Endothelial cell of umbilical vein (primary cell): ENCODE measurements at places on chromosomes 2 and 18. TPM values are rescaled to one million over a fixed set of nuclear protein-coding genes. Genes with fewer than 3 reads are reported as not detected.
A peak's percentile ranks its signal among the peaks of the same experiment; 100 is the strongest.

The ANKRD62 gene
- not detected in 2 replicates for total RNA-seq

GRCh38 chr2:115294999-115295398, 852.6 kb downstream of the DPP10 start:
- DNase-seq: no peak

The B3GNT7 gene
- total RNA-seq: 1.2 TPM in 2 replicates

The POMC gene
- total RNA-seq: 0.69 and 2.7 TPM in 2 replicates

DNA sequence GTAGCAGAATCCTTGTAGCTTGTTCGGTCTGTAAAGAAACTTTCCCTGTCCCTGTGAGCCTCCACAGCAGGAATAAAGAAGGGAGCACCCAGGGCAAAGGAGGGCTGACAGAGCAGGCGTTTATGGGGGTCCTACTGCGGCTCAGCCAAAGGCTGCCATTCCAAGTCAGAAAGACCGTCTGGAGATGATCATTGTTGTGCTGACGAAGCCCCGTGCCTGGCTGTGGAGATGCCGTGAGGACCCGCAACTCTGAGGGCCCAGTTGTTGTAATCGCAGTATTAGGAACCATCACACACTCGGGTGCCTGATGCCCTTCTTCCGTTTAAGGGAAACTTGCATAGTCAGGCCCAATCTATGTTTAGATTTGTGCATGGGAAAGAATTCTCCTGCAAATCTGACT, 16.9 kb upstream of the VWA3B start:
- no peak for DNase-seq

The PAX8 gene
- 0.22 and 0.28 TPM in 2 replicates for total RNA-seq

DNA sequence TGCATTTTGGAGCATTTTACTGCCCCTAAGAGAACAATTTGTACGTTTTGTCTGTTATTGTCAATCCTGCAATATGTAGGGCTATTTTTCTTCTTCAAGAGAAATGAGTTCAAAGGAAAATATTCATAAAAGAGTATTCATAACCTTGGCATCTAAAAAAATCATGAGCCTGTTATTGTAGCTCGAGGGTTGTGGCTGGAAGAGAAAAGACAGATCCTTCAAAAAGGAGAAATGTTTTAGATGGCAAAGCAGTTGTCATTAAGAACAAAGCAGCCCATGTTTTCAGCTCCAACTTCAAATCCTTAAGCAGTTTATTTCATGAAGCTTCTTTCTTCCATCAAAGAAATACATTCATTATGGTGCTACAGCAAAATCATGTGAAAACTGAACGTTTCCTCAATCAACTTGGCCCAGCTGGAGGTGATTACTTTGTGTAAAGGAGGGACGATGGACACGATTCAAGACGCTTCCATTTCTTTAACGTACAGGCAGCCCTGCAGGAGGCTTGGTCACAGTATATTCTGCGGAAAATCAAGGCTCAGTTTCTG, 31.4 kb downstream of the QPCT start:
- DNase-seq: no peak

GRCh38 chr2:189350540-189351209, 90.6 kb upstream of the WDR75 start:
- peak; percentile 90 for DNase-seq

The LHCGR gene
- not detected in 2 replicates for total RNA-seq

- no peak for DNase-seq
Observed at GRCh38 chr18:31657823-31658669, 26.3 kb downstream of the B4GALT6 start.

The MGAT4A gene
- total RNA-seq: 42.2 and 47.6 TPM in 2 replicates

The OST4 gene
- total RNA-seq: 415 TPM in 2 replicates

- DNase-seq: no peak
Observed at GRCh38 chr2:33365264-33365970, 111.0 kb upstream of the RASGRP3 start.

GRCh38 chr18:59286341-59286740, 13.1 kb upstream of the RAX start:
- no peak for DNase-seq

DNA sequence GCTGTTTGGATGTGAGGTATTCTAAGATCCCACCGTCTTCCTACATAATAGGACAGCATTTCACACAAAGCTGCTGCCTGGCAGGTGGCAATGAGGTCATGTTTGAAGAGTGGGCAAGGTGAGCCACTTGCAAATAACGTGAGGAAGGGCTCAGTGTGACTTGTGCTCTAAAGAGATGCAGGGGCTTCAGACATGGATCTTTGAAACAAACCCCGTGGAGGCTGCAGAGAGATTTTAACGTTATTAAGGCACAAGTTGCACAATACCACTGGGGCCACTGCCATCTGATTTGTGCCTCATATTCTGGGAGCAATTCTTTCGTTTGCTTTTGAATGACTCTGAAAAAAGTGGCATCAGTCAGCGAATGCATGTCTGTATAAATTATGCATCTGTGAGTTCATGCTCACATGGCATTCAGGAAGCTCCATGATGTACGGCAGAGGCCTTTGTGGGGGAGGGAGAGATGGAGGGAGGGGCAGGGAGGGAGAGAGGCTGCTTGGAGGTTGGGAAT, 362.0 kb downstream of the SOX11 start:
- DNase-seq: no peak

DNA sequence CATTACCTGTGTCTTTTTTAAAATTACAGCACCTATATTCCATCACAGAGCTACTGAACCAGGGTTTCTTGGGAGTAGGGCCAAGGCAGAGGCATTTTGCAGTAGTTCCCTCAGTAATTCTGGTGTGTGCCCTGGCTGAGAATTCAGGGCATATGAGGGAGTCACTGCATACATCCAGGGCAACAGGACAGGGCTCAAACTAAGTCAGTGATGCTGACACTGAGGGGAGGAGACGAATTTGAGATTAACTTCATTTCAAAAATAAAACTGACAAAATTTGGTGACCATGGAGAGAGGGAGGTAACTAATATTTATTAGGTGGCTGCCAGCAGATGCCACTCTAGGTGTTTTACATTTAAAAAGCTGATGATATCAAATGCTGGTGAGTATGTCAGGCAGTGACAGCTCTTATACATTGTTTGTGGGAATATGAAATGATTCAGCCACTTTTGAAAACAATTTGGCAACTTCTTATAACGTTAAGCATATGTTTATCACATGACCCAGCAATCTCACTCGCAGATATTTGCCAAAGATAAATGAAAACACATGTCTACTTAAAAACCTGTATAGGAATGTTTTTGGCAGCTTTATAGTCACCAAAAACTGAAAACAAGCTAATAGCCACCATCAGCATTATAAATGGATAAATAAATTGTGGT, 20.3 kb downstream of the STRADB start:
- no peak for DNase-seq

The HDAC4 gene
- 22.5 and 33.0 TPM in 2 replicates for total RNA-seq

The ANKRD30B gene
- total RNA-seq: not detected in 2 replicates

- DNase-seq: no peak
Observed at GRCh38 chr2:31810200-31810917, 200.4 kb downstream of the MEMO1 start.

DNA sequence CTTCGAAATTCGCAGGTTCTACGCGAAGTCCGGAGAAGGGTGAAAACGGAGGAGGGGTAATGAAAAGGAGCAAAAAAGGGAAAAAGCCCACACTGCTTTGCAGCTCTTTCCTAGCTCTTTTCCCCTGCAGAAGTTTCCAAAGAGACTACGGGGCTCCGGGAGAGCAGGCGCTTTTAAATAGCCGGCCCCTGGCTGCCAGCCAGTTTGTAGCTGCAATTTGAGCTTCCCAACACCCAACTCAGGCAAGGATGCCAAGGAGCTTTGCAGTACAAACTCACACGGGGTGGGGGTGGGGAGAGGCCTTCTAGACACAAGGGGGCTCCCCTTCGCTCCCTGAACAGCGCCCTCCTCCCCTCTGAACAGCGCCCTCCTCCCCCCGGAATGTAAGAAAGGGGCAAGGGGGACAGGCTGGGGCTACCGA, at the start of gene IGFBP5:
Gene IGFBP5 (minus strand): TSS at position 149 of the 421 bp plus-strand sequence. CDS start 774 bp downstream, outside the sequence.
- peak; percentile 11 for DNase-seq

DNA sequence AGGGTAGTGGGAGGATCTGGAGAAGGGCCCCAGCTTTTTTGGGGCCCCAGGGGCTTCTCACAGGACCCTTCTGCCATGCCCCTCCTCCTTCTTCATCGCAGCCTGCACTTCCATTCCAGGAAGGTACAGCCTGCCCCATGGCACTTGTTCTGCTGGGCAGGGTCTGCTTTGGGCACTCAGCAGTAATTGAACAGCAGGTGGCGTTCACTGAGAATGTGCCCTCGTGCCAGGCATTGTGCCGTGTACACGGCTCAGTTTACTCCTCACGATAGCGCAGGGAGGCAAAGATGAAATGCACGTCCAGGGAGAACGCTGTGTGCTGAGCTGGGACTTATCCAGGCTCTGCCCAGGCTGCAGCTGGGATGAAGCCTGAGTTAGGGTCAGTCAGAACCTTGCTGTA, 54.8 kb upstream of the ASB18 start:
- no peak for DNase-seq

GRCh38 chr2:240451108-240451611, 15.7 kb downstream of the GPC1 start:
- no peak for DNase-seq

GRCh38 chr18:63131106-63131958, 188.2 kb downstream of the BCL2 start:
- DNase-seq: peak; percentile 52

GRCh38 chr2:158936978-158937377, 31.5 kb upstream of the TANC1 start:
- DNase-seq: peak; percentile 99

DNA sequence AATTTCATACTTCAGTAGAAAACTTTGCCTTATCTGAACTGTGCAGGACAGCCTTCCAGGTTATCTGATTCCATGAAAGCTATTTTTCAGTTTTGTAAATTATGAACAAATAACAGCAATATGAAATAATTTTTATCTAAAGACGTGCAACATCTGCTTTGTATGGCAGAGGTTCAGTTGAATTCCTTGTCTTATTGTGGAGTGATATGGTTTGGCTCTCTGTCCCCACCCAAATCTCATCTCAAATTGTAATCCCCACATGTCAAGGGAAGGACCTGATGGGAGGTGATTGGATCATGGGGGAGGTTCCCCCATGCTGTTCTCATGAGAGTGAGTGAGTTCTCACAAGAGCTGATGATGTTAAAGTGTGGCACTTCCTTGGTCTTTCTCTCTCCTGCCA, 18.1 kb upstream of the RPIA start:
- DNase-seq: no peak
